ENCODE measurements at places on chromosomes 16 and 17.

DNA sequence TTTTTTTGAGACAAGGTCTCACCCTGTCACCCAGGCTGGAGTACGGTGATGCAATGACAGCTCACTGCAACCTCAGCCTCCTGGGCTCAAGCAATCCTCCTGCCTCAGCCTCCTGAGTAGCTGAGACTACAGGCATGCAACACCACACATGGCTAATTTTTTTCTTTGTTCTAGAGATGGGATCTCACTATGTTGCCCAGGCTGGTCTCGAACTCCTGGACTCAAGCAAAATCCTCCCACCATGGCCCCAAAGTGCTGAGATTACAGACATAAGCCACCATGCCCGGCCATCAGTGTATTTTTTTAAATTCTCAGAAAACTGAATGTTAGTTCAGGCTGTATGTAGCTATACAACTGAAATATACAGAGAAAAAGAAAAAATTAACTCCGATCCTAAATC, 6.2 kb downstream of the APPBP2 start:
- DNase-seq, result peak; percentile 7

GRCh38 chr17:189444-189843, 8.0 kb upstream of the DOC2B start:
- DNase-seq, result no peak

DNA sequence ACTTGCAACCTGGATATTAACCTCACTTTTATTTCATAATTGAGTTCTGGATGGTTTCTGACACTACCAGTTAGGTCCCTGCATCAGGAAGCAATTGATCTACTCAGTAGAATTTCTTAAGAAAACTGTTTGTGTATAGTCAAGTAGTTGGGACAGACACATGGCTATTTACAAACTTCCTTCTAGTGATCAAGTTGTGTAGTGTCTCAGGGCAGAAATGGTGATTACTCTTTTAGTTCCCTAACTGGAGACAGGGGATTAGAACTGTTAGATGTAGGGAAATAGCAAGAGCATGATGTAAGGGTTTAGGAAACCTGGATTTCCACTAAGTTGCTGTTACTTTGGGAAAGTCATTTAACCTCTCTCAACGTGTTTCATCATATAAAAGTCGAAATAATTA, 30.4 kb downstream of the TMEM100 start:
- DNase-seq, result no peak

GRCh38 chr17:29566473-29567303, at the start of gene ABHD15:
Gene ABHD15, minus strand, starts transcription at chr17:29567037. Its CDS starts 71 bp downstream, at chr17:29566966.
- DNase-seq, result no peak

DNA sequence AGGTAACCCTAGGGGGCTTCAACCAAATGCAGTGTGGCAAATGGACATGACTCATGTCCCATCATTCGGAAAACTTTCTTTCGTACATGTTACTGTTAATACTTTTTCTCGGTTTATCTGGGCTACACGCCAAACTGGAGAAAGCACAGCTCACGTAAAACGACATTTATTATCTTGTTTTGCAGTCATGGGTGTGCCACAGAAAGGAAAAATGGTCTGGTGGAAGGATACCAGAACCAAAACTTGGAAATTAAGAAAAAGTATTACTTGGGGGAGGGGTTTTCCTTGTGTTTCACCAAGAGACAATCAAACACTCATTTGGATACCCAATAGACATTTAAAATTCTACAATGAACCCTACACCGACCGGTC, 23.6 kb downstream of the ALOX15B start:
- DNase-seq, result no peak

- no peak for DNase-seq
Measured at GRCh38 chr16:5450409-5451104, 353.0 kb upstream of the EEF2KMT start.

GRCh38 chr17:1491443-1492248, 840 bp downstream of the MYO1C start:
- DNase-seq, result no peak

DNA sequence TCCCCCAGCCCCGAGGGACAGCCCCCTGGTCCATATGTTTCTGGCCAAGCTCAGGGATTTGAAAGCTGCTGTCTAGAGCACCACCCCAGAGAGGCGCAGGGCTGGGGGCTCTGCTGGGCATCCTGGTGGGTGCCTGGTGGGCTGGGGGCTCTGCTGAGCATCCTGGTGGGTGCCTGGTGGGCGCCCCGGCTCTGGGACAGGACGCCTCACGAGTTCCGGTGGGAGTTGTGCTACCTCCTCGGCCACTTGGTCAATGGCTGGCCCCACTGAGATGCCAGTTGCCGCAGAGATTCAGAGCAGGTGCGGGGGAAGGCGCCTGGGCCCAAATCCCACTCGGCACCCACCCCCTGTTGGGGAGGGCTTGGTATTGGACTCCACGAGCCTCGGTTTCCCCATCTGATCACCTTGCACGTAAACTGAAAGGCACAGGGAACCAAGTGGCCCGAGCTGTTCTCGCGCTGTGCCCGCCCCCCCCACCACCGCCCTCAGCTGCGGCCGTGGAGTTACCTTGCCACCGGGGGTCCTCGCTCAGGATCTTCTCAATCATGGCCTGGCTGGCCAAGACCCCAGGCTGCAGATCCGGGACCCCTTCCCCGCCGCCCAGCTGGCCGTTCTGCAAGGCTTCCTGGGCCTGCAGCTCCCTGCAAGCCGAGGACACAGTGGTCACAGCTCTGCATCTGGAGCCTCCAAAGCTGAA, 13.3 kb downstream of the UNKL start:
- no peak for DNase-seq

DNA sequence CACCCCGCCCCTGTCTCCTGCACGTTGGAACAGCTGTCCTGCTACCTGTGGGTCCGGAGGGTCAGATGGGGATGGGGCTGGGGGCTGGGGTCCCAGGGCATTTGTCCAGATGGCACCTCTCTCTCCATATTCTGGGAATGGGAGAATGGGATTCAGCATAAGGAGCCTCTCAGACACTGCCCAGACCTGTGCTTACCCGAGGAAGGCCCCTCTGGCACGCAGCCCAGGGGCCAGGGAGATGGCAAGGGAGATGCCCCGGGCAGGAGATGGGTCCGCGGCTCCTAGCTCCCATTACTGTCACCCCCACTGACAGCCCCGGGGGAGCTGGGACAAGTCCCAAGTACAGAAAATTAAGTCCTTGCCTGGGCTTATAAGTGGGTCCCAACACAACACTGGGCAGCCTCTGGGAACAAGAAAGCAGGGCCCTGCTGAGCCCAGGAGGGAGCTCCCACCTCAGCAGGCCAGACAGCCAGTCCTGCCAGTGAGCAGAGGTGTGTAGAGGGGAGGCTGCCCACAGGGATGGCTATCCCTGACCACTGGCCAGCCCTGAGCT, 1.8 kb downstream of the VASN start:
- DNase-seq, result no peak

- no peak for DNase-seq
Measured at GRCh38 chr16:87790292-87791100, 24.7 kb upstream of the KLHDC4 start.

DNA sequence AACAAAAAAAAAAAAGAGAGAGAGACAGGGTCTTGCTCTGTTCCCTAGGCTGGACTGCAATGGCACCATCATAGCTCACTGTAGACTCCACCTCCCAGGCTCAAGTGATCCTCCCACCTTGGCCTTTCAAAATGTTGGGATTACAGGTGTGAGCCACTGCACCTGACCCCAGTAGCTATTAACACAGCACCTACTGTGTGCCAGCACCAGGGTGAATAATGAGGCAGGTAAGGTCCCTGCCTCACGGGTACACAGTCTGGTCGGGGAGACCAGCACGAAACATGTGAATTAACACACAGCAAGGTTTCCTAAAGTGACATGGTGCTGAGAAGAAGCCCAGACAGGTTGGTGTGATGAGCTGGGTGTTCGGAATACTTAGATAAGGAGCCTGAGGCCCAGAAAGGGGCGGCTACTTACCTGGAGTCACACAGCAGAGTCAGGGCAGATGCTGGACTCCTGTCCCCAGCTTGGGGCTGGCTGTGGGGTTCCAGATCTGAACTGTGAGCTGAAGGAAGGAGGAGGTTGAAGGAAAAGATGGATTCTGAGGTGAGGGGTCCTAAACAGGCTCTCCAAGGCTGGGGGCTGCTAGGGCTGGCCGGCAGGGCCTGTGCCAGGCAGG, 10.5 kb upstream of the FBXL19 start:
- no peak for DNase-seq

- DNase-seq, result no peak
Measured at GRCh38 chr16:16144416-16144815, 78.9 kb downstream of the ABCC6 start.

DNA sequence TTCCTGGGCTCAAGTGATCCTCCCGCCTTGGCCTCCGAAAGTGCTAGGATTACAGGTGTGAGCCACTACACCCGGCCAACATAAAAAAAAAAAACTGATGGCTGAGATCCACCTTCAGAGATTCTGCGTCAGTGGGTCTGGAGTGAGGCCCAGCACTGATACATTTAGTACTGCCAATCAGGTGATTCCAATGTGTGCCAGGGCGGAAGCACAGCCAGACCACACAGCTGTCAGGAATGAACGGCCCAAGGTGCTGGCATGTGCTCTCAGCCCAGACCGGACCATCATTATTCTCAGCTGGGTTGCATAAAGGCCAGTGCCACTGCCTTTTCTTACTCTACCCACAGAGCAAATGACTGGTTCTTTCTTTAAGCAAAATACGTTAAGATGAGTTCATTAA, 1.2 kb upstream of the BCO1 start:
- no peak for DNase-seq

GRCh38 chr16:31094088-31094423, 541 bp downstream of the VKORC1 start:
- no peak for DNase-seq

- no peak for DNase-seq
Measured at GRCh38 chr16:21656795-21657768, 4.7 kb upstream of the IGSF6 start.

GRCh38 chr16:54946909-54947308, 16.2 kb downstream of the IRX5 start:
- DNase-seq, result no peak

DNA sequence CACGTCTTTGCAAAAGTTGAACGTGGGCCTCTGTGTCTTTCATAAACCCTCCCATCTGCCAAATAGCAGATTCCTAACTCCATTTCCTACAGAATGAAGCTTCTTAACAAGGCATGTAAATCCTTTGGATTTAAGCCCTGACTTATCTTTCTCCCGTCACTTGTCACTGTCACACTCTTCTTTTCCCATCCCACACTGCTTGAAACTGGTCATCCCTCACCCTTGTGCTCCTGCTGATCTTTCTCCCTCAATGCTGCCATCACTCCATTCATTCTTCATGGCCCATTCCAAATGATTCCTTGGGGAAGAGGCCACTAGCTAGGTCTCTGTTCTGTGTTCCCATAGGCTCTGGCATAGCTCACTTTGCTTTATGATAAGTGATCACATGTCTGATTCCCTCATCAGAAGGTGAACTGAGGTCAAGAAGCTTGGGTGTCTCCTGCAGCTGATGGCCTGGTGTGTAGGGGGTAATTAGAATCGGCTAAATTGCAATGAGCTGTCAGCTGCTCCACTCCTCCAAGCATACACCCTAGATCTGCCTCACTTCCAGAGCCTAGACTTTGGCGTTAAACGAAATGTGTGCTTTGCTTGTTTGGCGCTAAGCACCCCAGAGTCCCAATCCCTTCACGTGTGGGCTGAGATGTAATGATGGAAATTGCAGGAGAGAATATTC, 61.7 kb downstream of the PECAM1 start:
- no peak for DNase-seq

Measured in esophagus muscularis mucosa (tissue), 4 donors.